Right cardiac atrium (tissue), 5 donors: ENCODE measurements at places on chromosomes 5 and 9. TPM values are rescaled to one million over a fixed set of nuclear protein-coding genes. Genes with fewer than 3 reads are reported as not detected.

Gene IL31RA
- not detected for total RNA-seq

Gene LRRC19
- not detected for total RNA-seq

DNA sequence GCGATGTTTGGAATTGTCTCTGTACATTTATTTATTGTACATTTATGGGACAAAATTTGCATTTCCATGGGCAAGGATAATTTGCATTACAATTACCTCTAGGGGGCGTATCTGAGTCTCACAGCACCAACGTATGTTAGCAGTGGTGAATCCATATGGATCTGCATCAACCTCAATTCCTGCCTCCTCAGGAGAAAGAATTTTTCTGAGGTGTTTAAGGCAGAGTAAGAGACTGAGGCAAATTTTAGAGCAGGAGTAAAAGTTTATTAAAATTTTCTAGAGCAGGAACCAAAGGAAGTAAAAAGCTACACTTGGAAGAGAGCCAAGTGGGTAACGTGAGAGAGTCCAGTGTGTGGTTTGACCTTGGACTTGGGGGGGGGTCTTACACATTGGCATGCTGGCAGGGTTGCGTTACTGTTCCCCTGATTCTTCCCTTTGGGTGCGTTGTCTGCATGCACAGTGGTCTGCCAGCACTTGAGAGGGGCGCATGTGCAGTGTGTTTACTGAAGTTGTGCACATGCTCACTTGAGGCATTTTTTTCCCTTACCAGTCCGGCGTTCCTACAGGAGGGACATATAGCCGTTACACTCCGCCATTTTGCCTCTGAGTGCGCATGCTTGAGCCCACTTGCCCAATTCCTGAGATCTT lies 21.0 kb upstream of the RAB14 start:
- no peak for DNase-seq

DNA sequence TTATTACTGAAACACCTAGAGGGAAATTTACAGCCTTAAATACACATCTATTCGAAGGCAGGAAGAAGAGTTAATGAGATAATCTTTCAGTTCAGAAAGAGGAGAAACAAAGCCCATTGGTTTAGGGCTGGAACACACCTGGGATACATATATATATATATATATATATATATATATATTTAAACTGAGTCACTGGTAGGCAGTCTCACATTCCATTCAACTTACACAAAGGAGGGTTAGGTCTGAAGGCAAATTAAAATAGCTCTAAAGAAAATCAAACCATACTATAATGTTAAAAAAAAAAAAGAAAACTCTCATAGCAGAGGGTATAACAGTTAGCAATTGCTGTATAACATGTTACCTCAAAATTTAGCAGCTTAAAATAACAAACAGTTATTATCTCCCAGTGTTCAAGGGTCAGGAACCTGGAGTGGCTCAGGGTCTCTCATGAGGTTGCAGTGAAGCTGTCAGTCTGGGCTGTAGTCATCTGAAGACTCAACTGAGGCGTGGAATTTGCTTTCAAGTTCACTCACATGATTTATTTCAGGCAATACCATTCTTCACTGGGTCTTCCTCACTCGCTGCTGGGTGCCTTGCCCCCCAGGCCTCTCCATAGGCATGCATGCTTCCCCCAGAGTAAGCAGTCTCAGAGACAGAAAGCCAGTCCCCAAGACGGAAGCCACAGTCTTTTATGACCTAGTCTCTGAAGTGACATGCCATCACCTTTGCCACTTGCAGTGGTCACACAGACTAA lies 332.8 kb downstream of the NSG2 start:
- no peak for DNase-seq

Gene SLC25A48
- not detected for total RNA-seq

- DNase-seq = no peak
Measured at GRCh38 chr5:80860924-80861613, 99.1 kb upstream of the RASGRF2 start.

DNA sequence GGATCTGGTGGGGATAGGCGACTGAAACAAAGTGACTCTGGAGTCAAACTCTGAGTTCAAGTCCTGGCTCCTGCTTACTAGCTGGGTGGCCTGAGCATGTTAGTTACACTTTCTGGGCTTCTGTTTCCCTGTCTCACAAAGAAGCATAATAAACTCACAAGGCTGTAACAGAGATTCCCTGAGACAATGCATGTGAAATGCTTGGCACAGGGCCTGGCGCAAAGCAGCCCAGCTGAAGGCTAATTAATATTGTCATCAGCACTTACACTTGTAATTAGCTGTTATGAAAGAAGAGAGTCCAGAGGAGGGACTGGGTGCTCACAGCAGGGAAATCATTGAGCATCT lies 64.1 kb upstream of the SPOCK1 start:
- DNase-seq = peak; percentile 48

Gene SURF6
- total RNA-seq = 11.9 TPM

GRCh38 chr5:20229303-20230005 lies 241.5 kb upstream of the CDH18 start:
- no peak for DNase-seq

DNA sequence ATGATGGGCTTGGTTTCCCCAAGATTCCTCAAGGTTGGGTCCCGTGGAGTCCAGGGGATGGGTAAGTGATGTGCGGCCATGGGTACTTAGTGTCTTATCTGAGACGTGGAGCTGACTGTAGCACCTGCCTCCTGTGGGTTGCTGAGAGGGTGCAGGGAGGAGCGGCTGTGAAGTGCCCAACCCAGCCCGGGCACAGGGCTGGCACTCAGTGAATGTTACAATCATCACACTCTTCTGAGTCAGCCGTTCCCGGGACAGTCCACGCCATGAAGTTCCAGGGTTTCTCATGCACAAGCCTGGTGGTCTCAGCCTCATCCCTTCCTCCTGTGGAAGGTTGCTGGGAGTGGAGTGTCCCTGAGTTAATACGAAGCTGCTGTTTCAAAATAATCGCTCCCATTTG lies 29.1 kb downstream of the NTNG2 start:
- no peak for DNase-seq

Gene CTXN3
- total RNA-seq = not detected

- DNase-seq = no peak
Measured at GRCh38 chr5:72996632-72997031, 40.8 kb downstream of the FCHO2 start.

Gene PCDHGA12
- total RNA-seq = 6.2 TPM

DNA sequence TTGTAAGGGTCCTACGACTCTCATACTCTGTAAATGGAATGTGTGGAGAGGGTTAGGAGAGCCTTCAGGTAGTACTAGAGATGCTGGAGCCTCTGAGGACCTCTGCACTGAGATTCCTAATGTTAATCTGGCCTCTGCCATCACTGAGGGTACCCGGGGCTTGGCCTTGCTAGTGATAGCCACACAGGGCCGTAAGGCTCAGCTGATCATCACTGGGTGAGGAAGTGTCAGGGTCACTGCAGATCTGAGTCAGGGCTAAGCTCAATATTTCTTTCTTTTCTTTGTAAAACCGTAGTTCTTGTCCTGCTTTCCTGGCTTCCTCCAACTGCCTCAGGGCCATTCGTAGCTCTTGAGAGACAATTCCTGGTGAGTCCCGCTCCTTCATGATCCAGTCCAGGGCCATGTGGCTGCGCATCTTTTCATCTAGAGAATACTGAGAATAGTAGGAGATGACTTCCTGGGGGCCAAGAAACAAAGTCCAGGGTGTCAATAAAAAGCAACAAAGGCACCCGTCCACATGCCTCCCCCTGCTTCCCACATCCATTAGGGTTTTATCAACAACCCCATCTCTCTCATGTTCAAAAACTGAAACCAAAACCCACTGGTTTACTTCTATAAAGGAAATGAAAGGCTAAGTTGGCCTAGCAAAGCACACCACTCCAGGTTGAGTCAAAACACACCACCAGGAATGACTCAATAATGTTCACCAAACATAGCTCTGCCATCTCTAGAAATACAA lies 47.7 kb downstream of the LIX1 start:
- no peak for DNase-seq

Gene ZNF354B
- 8.4 TPM for total RNA-seq

DNA sequence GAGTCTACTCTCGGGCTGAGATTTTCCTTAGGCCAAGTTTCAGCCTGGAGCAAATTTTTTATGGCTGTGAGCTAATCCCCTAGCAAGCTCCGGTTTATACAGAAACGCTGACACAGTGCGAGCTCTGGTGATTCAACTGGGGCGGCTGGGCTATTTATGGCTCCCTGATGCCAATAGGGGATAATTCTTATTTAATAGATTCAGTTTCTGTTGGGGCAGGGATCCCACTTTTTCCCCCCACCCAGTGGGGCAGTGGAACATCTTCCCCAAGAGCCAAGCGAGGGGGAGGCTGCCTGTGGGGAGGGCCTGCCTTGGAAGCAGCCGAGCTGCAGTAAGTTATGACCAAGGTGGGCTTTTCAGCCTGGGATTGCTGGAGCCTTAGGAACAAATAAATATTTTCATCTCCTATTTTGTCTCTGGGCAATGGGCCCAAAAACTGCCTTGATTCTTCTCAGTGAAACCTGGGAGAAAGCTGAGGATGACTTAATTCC lies 129.1 kb downstream of the MACROH2A1 start:
- DNase-seq = no peak

GRCh38 chr9:33153666-33154065 lies 13.5 kb downstream of the B4GALT1 start:
- DNase-seq = no peak

Gene PCDHGB6
- total RNA-seq = 6.5 TPM

- no peak for DNase-seq
Measured at GRCh38 chr5:134275822-134276221, 49.9 kb upstream of the PPP2CA start.

Gene TRPM3
- 2.2 TPM for total RNA-seq

DNA sequence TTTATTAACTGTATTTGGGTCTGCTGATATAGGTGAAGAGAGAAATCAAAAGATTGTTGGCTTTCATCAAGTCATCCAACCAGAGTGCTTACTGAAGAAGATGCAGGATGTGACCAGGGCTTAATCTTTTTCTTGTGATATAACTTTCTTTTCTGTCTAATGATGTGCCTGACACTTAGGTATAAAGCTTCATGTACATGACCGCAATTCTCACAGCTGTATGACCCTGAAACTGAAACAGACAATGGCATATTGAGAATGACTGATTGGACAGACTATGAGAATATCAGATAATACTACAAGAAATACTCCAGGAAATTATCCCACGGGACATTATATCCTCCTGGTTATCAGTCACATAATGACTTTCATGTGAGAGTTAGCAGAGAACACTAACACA lies 32.5 kb upstream of the FAM174A start:
- no peak for DNase-seq

DNA sequence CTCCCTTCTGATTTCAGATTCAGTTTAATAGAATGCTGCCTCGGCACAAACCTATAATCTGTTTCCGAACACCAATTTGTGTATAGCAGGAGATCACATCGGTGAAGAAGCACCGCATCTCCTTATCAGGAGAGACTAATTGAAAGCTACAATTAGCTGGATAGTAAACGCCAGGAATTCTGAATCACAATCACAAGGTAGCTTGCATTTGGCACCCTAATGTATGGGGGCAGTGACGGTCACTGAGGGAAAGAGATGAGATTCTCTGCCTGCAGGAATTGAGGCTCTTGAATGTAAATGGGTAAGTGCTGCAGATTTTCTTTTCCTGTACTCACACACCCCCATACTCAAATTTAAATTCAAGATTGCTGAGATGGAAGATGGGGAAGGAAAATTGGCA lies 373.6 kb upstream of the ZNF608 start:
- DNase-seq = no peak

- DNase-seq = no peak
Measured at GRCh38 chr9:125948887-125949596, 201.9 kb downstream of the PBX3 start.

- no peak for DNase-seq
Measured at GRCh38 chr9:110141227-110141793, 66.6 kb downstream of the C9orf152 start.

Gene DDX4
- total RNA-seq = not detected

Gene COL15A1
- total RNA-seq = 61.2 TPM

DNA sequence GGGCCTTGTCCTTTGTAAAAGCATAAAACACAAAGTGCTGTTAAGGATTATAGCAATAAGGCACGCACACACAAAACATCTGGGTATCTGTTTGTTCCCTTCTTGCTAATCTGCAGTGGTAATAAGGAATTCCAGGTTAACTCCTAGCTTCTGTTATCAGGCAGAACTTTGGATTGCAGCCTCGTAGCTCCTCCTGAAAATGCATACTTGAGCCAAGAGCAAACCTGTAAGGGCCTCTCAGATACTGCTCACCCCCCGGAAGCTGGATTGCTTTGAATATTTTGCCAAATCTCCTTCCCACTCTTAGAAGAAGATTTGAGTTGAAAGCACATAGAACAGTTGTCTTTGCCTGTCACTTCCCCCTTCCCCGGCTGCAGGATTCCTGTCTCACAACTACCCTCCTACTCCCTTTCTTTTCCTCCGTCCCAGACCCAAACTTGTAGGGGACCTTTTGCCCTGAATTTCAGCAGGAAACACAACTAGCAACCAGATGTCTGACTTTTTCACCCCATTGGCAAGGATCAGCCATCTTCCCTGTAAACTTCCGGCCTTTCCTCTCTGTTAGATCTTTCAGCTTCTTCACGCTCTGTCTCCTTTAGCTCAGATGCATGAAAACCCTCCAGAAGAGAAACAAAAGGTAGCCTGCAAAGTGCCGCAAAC lies 28.2 kb upstream of the SMAD5 start:
- DNase-seq = no peak

Gene PRELID2
- total RNA-seq = 41.5 TPM

DNA sequence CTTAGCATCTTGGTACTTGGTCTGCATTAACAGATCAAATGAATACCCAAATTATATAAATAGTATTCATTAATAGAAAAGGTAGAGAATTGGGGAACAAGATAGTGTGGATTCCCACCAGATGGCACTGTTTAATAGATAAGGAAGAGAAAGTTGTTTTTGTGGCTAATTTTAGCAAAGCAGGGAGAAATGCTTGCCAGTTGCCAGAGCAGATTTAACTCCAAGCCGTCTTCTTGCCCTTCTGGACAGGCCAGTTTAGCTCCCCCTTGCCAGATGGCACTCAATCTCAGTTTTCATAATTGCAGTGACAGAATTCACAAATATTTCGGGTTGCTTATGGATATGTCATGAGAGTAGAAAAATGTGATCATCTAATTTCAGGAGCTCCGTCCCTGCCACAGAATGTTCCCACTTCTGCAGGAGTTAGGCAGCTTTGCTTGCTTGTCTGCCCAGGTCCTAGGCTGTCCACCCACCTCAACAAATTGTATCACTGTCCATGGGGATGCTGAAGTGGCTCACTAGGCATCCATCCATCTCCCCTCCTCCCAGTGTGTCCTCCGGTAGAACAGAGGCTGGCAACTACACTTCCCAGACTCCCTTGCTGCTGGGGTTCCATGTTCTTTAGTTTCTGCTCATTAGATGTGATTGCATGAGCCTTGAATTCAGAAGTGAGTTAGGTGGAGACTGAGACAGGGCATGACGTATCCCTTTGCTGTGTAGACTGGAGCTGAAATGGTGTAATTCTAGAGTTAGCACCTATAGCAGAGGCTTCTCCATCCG lies 11.8 kb upstream of the HEXB start:
- no peak for DNase-seq

Gene PAEP
- total RNA-seq = not detected

DNA sequence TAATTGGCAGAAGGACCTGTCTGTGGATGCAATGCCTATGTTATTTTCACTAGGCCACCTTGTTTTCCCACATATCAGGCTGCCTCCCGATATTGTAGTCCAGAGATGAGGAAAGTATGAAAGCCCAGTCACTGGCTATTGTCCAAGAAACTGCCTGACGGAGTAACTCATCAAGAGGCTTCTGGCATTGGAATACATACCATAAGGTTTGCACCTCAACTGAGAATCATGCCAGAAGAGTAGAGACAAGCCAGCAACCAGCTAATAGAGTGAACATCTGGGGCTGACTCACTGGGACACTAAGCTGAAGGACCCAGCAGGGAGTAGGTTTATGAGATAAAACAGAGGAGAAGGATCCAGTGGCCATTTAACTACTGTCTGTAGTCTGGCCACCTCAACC lies 137.2 kb upstream of the FST start:
- no peak for DNase-seq
